ENCODE measurements at places on chromosomes 6 and 20. TPM values are rescaled to one million over a fixed set of nuclear protein-coding genes. Genes with fewer than 3 reads are reported as not detected.

The MEI4 gene
- 0.17 TPM for total RNA-seq

The EEF1A2 gene
- 56.3 TPM for total RNA-seq

The ENPP5 gene
- 21.5 TPM for total RNA-seq

The MUCL3 gene
- total RNA-seq, result 93.5 TPM

The APOM gene
- 2.2 TPM for total RNA-seq

The CCN2 gene
- total RNA-seq, result 315 TPM

The NRN1 gene
- 6.4 TPM for total RNA-seq

The SYCP2 gene
- 9.5 TPM for total RNA-seq

All from mucosa of gallbladder (tissue), 1 donor.